A549 treated with dexamethasone at 1 μM for 4 hours (cell line): ENCODE measurements at places on chromosomes 1 and 21. TPM values are rescaled to one million over a fixed set of nuclear protein-coding genes. Genes with fewer than 3 reads are reported as not detected.

LCE3E gene
- total RNA-seq, result 0.24 to 0.26 TPM in 2 of 5 replicates, not detected in the others

BRDT gene
- not detected in 5 replicates for total RNA-seq

RAB13 gene
- 134 to 167 TPM (median 137 TPM) in 5 replicates for total RNA-seq

LMNA gene
- 607 to 803 TPM (median 745 TPM) in 5 replicates for total RNA-seq

HSD11B1 gene
- total RNA-seq, result 0.26 to 0.62 TPM (median 0.45 TPM) in 5 replicates

S100A13 gene
- total RNA-seq, result 145 to 196 TPM (median 153 TPM) in 5 replicates

PLPPR4 gene
- total RNA-seq, result 0.04 TPM in 1 of 5 replicates, not detected in the others

PCP4 gene
- total RNA-seq, result not detected in 5 replicates

CA6 gene
- total RNA-seq, result not detected in 5 replicates

KRTAP10-7 gene
- not detected in 5 replicates for total RNA-seq

ANXA9 gene
- total RNA-seq, result 0.71 to 1.2 TPM (median 0.89 TPM) in 5 replicates

MAP3K21 gene
- 7.3 to 10.5 TPM (median 9.3 TPM) in 5 replicates for total RNA-seq

SPRR4 gene
- not detected in 5 replicates for total RNA-seq

FCN3 gene
- not detected in 5 replicates for total RNA-seq

CD48 gene
- not detected in 5 replicates for total RNA-seq

RNU1-1 gene
- total RNA-seq, result 10.6 TPM in 1 of 5 replicates, not detected in the others

KLF17 gene
- total RNA-seq, result 0.33 to 0.64 TPM (median 0.42 TPM) in 5 replicates

CXADR gene
- total RNA-seq, result 10.2 to 18.1 TPM (median 14.6 TPM) in 5 replicates

IVL gene
- 0.05 to 0.12 TPM (median 0.09 TPM) in 5 replicates for total RNA-seq

SPATA6 gene
- 1.1 to 2.5 TPM (median 2.1 TPM) in 5 replicates for total RNA-seq

LIN28A gene
- not detected in 5 replicates for total RNA-seq

KRTAP10-4 gene
- total RNA-seq, result not detected in 5 replicates

GBP4 gene
- total RNA-seq, result 0.01 TPM in 1 of 5 replicates, not detected in the others

CHRNB2 gene
- total RNA-seq, result 0.40 to 0.48 TPM (median 0.42 TPM) in 5 replicates

SIM2 gene
- 4.8 to 8.4 TPM (median 6.5 TPM) in 5 replicates for total RNA-seq

CD5L gene
- total RNA-seq, result not detected in 5 replicates

RGS13 gene
- total RNA-seq, result not detected in 5 replicates

HPCAL4 gene
- 0.21 to 0.34 TPM (median 0.26 TPM) in 5 replicates for total RNA-seq

EYA3 gene
- 5.5 to 7.4 TPM (median 6.3 TPM) in 5 replicates for total RNA-seq

APCS gene
- total RNA-seq, result 0.08 TPM in 1 of 5 replicates, not detected in the others

MATN1 gene
- 0.06 to 0.18 TPM (median 0.08 TPM) in 4 of 5 replicates, not detected in the other for total RNA-seq

COL18A1 gene
- total RNA-seq, result 116 to 181 TPM (median 154 TPM) in 5 replicates

MPC2 gene
- 50.2 to 83.4 TPM (median 73.6 TPM) in 5 replicates for total RNA-seq

C1orf174 gene
- 20.4 to 26.0 TPM (median 24.9 TPM) in 5 replicates for total RNA-seq

CD247 gene
- 0.54 to 0.87 TPM (median 0.61 TPM) in 5 replicates for total RNA-seq

RCSD1 gene
- 0.02 to 0.09 TPM (median 0.02 TPM) in 5 replicates for total RNA-seq

C1orf21 gene
- total RNA-seq, result 8.2 to 12.2 TPM (median 10.7 TPM) in 5 replicates

ARMH1 gene
- total RNA-seq, result 0.35 to 1.2 TPM (median 0.71 TPM) in 5 replicates

HTR6 gene
- 0.08 to 0.28 TPM (median 0.19 TPM) in 5 replicates for total RNA-seq

C1orf226 gene
- 0.64 to 0.92 TPM (median 0.76 TPM) in 5 replicates for total RNA-seq

ALX3 gene
- not detected in 5 replicates for total RNA-seq

LCE1C gene
- total RNA-seq, result 0.14 TPM in 1 of 5 replicates, not detected in the others

SLC39A1 gene
- 151 to 158 TPM (median 154 TPM) in 5 replicates for total RNA-seq

MYBPH gene
- 0.05 TPM in 1 of 5 replicates, not detected in the others for total RNA-seq

LRRC39 gene
- total RNA-seq, result 0.08 to 0.16 TPM (median 0.11 TPM) in 5 replicates

HHIPL2 gene
- 9.2 to 12.0 TPM (median 10.2 TPM) in 5 replicates for total RNA-seq

CR1 gene
- total RNA-seq, result not detected in 5 replicates

ORC1 gene
- total RNA-seq, result 22.8 to 24.2 TPM (median 23.7 TPM) in 5 replicates

ZNF593OS gene
- 0.10 to 0.70 TPM in 2 of 5 replicates, not detected in the others for total RNA-seq

SELENBP1 gene
- 6.2 to 7.8 TPM (median 6.6 TPM) in 5 replicates for total RNA-seq

SLC9C2 gene
- total RNA-seq, result not detected in 5 replicates

SLC35F3 gene
- total RNA-seq, result 3.6 to 5.2 TPM (median 4.9 TPM) in 5 replicates

EBNA1BP2 gene
- 171 to 197 TPM (median 182 TPM) in 5 replicates for total RNA-seq

HAPLN2 gene
- 0.09 to 0.46 TPM (median 0.19 TPM) in 5 replicates for total RNA-seq

NPHS2 gene
- total RNA-seq, result not detected in 5 replicates
